ENCODE measurements at places on chromosomes 6 and 20.

DNA sequence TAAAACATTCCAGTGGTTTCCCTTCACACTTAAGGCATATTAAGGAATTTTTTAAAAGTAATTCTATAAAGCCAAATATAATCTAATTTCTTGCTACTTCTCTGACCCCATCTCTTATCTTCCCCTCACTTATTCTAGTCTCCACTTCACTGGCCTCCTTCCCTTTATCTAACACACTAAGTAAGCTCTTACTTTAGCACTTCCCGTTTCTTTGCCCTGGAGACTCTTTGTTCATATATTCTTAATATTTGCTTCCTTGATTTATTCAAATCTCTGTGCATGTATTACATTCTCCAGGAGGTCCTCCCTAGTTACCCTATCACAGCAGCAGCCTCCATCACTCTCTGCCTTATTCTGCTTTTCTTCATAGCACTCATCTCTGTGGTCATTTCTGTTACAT lies 20.3 kb downstream of the GTPBP2 start:
- DNase-seq, result no peak

DNA sequence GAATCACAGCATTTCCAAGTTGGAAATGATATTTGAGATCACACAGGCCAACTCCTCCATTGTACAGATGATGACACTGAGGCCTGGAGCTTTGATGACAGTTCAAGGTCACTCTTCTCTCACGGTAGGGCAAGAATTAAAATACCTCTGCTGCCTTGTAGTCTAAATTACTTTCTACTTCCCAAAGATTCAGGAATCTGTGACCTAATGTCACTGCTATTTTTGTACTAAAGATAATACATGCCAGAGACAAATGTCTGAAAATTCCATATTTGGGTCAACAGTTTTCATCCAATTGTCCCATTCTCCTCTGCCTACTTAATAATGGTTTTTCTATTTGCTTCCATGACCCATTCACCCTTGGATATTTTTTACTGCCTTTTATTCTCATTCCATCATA lies 160.0 kb downstream of the SOD2 start:
- no peak for DNase-seq

DNA sequence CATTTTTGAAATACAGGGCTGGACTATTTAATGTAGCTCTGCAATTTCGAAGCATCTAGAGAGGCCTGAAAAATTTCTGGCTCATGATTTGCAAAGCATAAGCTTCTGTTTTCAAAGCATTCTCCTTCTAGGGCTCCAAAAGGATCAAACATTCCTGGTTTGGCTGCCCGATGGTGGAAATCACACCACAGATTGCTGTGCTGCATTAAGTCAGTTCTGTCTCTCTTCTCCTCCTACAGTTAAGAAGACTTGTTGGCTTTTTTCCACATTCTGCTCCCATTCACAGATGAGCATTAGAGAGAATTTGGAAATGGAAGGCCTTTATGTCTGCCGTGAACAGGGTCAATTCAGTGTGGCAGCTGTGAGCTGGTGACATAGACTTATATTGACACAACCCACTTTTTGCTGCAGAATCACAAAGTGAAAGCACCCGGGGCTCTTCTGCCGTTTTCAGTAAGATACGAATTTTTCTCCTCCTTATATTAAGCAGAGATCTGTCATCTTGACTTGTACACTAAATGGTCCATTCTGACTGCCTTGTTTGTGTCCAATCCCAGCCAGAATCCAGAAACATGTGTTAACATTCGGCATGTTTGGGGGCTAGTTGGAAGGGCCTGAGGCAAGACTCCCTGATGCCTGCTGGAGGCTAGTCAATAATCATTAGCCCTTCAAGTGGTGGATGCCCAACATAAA lies 330.8 kb upstream of the DEFB112 start:
- DNase-seq, result no peak

GRCh38 chr6:161546632-161547031 lies 272.8 kb upstream of the AGPAT4 start:
- DNase-seq, result no peak

GRCh38 chr20:49775229-49775693 lies 37.4 kb upstream of the SLC9A8 start:
- no peak for DNase-seq

GRCh38 chr6:97361286-97361685 lies 78.3 kb upstream of the MMS22L start:
- no peak for DNase-seq

GRCh38 chr20:35299780-35300179 lies 7.6 kb upstream of the FAM83C start:
- no peak for DNase-seq

DNA sequence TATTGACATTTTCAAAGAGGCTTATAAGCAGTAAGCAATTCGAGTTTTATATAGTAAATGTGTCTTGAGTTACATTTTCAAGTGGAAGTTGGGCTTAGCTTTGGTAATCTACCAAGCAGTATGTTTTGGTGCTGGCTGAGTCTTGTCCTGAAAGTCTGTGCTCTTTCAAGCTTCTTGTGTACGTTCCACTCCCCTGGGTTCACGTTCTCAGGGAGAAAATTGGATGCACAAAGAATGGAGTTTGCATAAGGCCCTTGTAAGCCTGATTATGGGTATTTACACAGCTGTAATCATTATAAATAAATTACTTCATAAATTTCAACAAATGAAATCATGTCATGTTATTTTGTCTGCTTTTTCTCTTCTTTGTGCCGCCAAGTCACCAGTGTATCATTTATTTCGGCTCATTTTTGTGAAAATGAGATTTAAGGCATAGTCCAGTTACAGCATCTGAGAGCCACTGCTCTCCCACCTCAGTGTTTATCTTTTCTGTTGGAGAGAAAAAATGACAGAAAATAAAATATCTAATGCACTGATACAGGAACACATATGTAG lies 262.5 kb downstream of the BTBD3 start:
- DNase-seq, result no peak

- DNase-seq, result no peak
Observed at GRCh38 chr6:42162384-42162783, 10.8 kb upstream of the GUCA1A start.

DNA sequence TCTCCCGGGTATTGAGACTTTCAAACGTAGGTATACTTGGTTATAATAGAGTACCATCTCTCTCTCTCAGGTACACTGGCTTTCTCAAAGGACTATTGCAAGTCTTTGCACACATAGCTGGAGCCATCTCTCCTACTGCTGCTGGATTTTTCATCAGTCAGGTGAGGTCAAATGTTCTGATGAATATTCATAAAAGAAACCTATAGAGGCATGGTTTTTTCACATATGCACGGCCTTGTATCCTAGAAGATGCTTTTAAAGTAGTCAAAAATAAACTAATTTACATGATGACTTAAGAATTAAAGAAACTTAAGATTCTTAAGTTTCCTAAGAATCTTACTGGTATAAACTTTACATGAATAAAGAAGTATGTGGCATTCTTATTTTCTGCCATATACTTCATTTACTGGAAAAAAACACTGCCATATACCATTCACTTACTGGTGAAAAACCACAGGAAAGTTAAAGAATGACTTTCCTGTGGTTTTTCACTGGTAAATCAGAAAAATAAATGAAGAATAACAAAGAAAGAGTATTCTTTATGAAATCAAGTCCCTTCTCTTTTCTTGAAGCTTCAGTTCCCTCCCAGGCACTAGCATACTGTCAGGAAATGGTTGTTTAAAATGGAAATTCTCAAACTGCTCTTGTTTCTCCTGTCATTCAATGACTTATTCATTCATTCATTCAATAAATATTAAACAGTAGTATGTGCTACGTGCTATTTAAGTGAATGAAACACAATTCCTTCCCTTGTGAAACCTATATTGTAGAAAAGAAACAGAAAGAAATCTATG lies 23.5 kb downstream of the SLC17A4 start:
- DNase-seq, result no peak
